SJSA1 (cell line): ENCODE measurements at places on chromosomes 7 and 10. TPM values are rescaled to one million over a fixed set of nuclear protein-coding genes. Genes with fewer than 3 reads are reported as not detected.
A peak's percentile ranks its signal among the peaks of the same experiment; 100 is the strongest.

The ETV1 gene
- 3.8 and 4.7 TPM in 2 replicates for total RNA-seq

GRCh38 chr7:121157885-121158590 lies 169.5 kb downstream of the CPED1 start:
- H3K4me1 ChIP-seq: no peaks in the 10 kb centered on the region
- H3K36me3 ChIP-seq: no peaks in the 10 kb centered on the region
- no peak overlapping the region for H3K27ac ChIP-seq
- DNase-seq: no peak

The HABP2 gene
- not detected in 2 replicates for total RNA-seq

DNA sequence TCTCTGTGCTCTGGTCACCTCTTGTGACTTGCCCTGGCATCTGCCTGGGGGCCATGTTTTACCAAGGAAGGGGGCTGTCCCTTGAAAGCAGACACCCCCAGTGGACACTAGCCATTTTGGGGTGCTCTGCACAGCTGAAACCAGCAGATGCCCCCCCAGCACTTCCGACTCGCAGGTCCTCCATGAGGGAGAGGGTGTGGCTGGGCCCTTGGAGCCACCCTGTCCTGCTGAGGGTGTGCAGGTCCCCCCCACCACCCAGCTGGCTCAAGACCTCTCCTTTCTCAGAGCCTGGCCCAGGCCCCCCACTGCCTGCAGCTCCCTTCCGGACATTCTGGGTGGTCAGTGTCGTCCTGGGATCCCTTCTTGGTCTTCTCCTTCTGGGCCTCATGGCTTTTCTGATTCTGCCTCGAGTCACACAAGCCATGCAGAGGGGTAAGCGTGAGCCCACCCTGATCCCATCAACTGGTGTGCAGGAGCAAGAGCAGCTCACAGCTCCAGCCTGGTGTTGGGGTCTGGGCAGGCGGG lies 12.3 kb downstream of the SCART1 start:
- H3K4me1 ChIP-seq: no peaks in the 10 kb centered on the region
- no peaks in the 10 kb centered on the region for H3K27me3 ChIP-seq
- no peak for DNase-seq
- H3K27ac ChIP-seq: no peak overlapping the region
- H3K4me3 ChIP-seq: no peak overlapping the region
- no peaks in the 10 kb centered on the region for H3K36me3 ChIP-seq

- DNase-seq: no peak
- no peaks in the 10 kb centered on the region for H3K4me1 ChIP-seq
- no peaks in the 10 kb centered on the region for H3K36me3 ChIP-seq
- H3K27ac ChIP-seq: no peak overlapping the region
These were observed 358.1 kb downstream of the CRPPA start for GRCh38 chr7:16063221-16063620.

DNA sequence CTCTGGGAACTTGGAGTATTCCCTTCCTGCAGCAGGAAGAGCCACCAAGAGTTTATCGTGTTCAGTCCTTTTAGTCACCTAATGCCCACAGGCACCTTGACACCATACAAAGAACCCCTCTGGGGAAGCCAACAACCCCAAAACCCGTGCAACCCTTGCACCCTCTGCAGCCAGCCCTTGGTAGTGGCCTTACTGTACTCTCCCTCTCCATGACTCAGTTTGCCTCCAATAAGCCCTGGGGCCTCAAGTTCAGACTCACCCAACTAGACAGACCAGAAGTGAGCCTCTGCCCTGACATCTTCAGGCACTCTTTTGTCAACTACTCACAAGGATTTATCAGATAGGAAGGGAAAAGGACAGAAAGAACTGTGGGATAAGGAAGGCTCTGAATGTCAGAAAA lies 30.9 kb downstream of the KCNMA1 start:
- no peak overlapping the region for H3K27ac ChIP-seq
- peaks cover 12% of the 10 kb centered on the region for H3K4me1 ChIP-seq
- no peak for DNase-seq

The TMEM139 gene
- not detected in 2 replicates for total RNA-seq

The TMEM176B gene
- total RNA-seq: not detected in 2 replicates

The SLC26A4 gene
- 0.22 and 0.24 TPM in 2 replicates for total RNA-seq

DNA sequence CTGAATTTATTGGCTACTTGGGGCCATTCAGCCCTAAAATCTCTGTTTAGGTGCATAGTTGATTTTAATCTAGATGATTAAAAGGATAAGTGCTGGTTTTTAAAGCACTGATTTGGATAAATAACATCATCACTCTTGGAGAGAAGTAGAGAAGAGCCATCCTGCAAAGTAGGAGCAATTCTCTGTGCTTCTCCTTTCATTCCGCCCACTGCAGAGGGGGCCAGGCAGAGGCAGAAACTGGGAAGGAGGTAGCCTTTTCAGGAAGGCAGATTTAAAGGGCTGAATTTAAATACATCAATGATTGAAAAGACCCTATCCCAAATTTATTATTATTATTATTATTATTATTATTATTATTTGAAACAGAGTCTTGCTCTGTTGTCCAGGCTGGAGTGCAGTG lies 14.1 kb downstream of the MAP3K8 start:
- peaks cover 8% of the 10 kb centered on the region for H3K36me3 ChIP-seq
- no peak overlapping the region for H3K4me3 ChIP-seq
- no peak for DNase-seq
- no peak overlapping the region for H3K27ac ChIP-seq
- H3K27me3 ChIP-seq: no peaks in the 10 kb centered on the region

GRCh38 chr7:145584401-145584800 lies 532.2 kb upstream of the CNTNAP2 start:
- H3K4me3 ChIP-seq: no peak overlapping the region
- H3K27ac ChIP-seq: no peak overlapping the region
- no peaks in the 10 kb centered on the region for H3K36me3 ChIP-seq
- H3K27me3 ChIP-seq: no peaks in the 10 kb centered on the region

The PODXL gene
- 5.1 and 5.5 TPM in 2 replicates for total RNA-seq

The SAMD8 gene
- total RNA-seq: 11.0 and 24.8 TPM in 2 replicates

DNA sequence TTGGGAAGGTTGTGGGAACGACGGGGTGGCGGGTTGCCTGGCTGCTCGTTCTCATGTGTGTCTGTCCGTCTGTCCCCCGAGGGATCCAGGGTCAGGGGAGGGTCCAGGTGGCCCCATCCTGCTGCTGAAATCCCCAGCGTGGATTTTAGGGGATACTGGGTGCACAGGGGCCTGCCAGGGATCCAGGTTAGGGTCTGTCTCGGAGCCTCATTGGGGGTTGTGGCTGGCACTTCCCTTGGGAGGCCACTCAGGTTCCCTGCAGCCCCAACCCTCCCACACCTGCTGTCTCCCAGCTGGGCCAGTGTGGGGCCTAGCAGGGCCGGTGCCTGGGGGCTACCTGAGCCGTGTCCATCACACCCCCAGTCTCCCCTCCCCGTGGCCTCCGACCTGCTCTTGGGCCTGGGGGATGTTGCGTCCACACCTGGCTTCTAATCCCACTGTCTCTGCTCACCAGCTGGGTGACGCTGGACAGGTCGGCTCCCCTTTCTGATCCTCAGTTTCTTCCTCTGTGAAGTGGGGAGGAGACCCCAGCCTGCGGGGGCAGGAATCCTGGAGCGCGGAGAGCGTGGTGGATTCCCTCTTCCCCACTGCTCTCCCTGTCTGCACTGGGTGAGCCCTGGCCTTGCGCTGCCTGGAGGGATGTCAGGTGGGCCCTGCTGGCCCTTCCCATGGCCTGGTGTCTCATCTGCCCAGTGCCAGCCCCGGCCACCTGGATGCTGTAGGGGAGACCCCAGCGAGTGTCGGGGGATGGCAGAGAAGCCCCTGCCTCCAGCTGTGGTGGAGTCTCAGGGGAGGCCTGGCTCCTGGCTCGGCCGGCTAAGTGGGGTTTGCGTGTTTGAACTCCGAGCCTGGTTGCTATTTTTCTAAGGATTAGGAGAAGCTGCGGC lies 81.6 kb downstream of the UNCX start:
- DNase-seq: no peak
- no peak overlapping the region for H3K4me3 ChIP-seq
- peaks cover 7% of the 10 kb centered on the region; the same call in 1 of the 2 replicates for H3K27me3 ChIP-seq
- H3K27ac ChIP-seq: no peak overlapping the region
- H3K36me3 ChIP-seq: no peaks in the 10 kb centered on the region

DNA sequence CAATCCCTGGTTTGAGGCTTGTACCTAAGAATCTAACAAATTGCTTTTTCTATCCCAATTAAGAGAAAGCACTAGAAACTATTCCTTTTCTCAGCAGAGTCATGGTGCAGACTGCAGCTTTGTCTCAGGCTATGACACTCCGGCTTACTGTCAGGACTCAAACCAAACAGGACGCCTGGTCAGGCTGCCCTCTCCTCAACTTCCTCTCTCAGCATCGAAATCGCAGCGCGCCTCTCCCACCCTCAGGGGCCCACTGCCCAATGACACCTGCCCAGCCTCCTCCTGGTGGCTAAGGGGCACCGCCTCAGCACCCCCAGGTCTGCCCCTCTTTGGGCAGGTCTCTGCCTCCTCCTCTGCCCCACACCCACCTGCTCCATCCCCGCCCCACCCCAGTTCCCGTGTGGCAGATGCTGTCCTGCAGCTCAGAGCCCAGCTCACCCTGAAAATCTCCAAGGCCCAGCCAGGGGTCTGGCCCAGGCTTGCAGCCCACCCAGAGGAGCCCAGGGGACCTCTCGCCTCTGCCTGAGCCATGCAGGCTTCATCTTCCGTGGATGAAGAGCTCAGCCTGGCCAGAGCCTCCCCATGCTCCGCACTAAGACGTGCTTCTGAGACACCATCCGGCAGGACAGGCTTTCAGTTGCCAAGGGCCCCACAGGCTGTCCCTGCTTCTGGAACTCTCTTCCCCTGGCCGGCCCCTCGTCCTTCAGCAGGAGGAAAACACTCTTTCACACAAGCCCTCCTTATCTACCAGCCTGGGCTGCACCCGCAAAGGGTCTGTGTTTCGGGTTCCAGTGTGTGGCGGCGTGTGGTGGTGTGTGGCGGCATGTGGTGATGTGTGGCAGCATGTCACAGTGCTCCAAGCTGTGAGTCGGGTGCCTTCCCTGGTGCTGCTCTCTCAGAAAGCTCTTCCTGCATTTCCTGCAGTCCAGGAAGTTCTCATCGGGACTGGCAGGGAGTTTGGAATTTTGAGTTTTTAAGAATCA lies 16.4 kb upstream of the PTPRN2 start:
- no peak for DNase-seq
- no peak overlapping the region for H3K4me3 ChIP-seq
- H3K36me3 ChIP-seq: peaks cover 21% of the 10 kb centered on the region
- H3K4me1 ChIP-seq: peaks cover 9% of the 10 kb centered on the region
- H3K27ac ChIP-seq: no peak overlapping the region

The LIPK gene
- not detected in 2 replicates for total RNA-seq

DNA sequence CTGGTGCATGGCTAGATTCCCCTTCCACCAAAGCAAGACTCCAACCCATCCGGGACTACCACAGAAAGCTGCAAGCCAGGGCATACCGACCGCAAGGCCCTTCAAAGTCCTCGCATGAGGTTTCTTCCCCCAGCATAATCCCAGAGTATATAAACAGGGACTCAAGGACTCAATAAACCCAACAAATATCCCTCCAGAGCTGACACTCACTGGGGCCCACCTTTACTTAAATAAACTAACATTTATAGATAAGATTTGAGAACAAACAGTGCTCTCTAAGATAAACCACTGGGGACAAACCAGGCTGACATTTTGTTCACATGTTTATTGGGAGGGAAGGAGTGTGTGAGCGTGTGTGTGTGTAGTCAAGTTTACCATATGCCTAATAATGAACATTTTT lies 138.2 kb downstream of the ADAM12 start:
- H3K27me3 ChIP-seq: no peaks in the 10 kb centered on the region
- no peak overlapping the region for H3K4me3 ChIP-seq
- H3K4me1 ChIP-seq: peaks cover 60% of the 10 kb centered on the region
- H3K36me3 ChIP-seq: no peaks in the 10 kb centered on the region

GRCh38 chr10:79320820-79321493 lies 26.3 kb upstream of the PPIF start:
- H3K4me3 ChIP-seq: no peak overlapping the region
- no peaks in the 10 kb centered on the region for H3K27me3 ChIP-seq
- H3K4me1 ChIP-seq: peaks cover 81% of the 10 kb centered on the region

GRCh38 chr10:132506711-132507408 lies 30.7 kb upstream of the INPP5A start:
- no peak overlapping the region for H3K4me3 ChIP-seq
- H3K27me3 ChIP-seq: no peaks in the 10 kb centered on the region
- H3K27ac ChIP-seq: no peak overlapping the region
- H3K4me1 ChIP-seq: no peaks in the 10 kb centered on the region

The USP6NL gene
- total RNA-seq: 8.1 and 11.5 TPM in 2 replicates

- no peak overlapping the region for H3K4me3 ChIP-seq
- no peaks in the 10 kb centered on the region for H3K36me3 ChIP-seq
- H3K27ac ChIP-seq: no peak overlapping the region
These were observed 139.6 kb downstream of the ADAM22 start for GRCh38 chr7:88073626-88074025.

- H3K27ac ChIP-seq: no peak overlapping the region
- no peaks in the 10 kb centered on the region for H3K4me1 ChIP-seq
- DNase-seq: no peak
- H3K36me3 ChIP-seq: no peaks in the 10 kb centered on the region
These were observed 164.2 kb downstream of the KMT2E start for GRCh38 chr7:105178177-105178576.

GRCh38 chr7:29017713-29018112 lies 59.6 kb upstream of the TRIL start:
- H3K4me1 ChIP-seq: no peaks in the 10 kb centered on the region
- DNase-seq: no peak
- no peaks in the 10 kb centered on the region for H3K27me3 ChIP-seq
- no peak overlapping the region for H3K27ac ChIP-seq
- H3K36me3 ChIP-seq: no peaks in the 10 kb centered on the region

DNA sequence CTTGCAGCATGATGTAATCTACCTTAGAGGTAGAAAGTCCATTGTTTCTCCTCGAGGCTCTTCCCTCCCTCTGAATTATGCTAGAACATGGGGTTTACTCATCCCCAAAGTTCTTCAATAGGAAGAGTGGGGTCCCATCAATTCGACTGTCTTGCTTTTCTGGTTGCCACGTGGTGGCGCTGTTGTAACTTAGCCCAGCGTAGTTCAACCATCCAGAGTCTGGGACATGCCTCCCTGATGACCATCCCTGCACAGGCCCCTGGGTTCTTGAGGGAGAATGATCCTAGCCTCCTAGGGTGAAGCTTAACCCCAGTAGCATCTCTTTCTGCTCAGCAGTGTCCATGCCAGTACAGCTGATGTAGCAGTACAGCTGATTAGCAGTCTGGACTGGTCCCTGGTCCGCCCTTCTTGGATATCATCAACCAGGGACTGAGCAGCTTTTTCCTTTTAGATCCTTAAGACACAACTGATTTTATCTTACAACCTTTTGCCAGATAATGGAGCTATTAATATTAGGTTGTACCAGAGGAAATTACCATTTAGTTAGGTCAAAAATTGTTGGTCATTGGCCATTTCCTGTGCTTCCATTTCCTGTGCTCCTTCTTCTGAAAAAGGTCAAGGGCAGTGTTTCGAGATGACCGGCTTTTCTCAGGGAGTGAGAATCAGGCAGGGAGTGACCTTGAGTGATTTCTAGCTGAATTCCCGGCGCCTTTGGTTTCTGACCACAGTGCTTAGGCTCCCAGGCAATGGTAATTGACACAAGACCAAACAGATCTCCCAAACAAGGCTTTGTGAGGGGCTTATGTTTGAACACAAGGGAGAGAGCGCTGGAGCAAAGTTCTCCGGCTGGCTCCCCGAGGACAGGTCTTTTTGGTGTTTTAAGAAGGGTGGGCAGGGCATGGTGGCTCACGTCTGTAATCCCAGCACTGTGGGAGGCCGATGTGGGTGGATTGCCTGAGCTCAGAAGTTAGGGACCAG lies 65.4 kb downstream of the TACC2 start:
- no peak overlapping the region for H3K27ac ChIP-seq
- no peaks in the 10 kb centered on the region for H3K27me3 ChIP-seq
- DNase-seq: peak; percentile 24
- no peaks in the 10 kb centered on the region for H3K36me3 ChIP-seq

- no peaks in the 10 kb centered on the region; the same call in 1 of the 2 replicates for H3K27me3 ChIP-seq
- no peaks in the 10 kb centered on the region for H3K4me1 ChIP-seq
- DNase-seq: no peak
- H3K27ac ChIP-seq: no peak overlapping the region
These were observed 19.4 kb downstream of the C1GALT1 start for GRCh38 chr7:7201578-7202374.

The FAM25G gene
- not detected in 2 replicates for total RNA-seq
